Hepatocyte (in vitro differentiated cells): ENCODE measurements at places on chromosomes 4 and X. TPM values are rescaled to one million over a fixed set of nuclear protein-coding genes. Genes with fewer than 3 reads are reported as not detected.

GRCh38 chr4:75735525-75735924 lies 11.1 kb downstream of the USO1 start:
- no peaks in the 10 kb centered on the region for H3K4me1 ChIP-seq
- H3K36me3 ChIP-seq = no peaks in the 10 kb centered on the region
- H3K4me3 ChIP-seq = no peak overlapping the region
- H3K27ac ChIP-seq = no peak overlapping the region
- no peaks in the 10 kb centered on the region for H3K27me3 ChIP-seq

- H3K27ac ChIP-seq = no peak overlapping the region
- H3K36me3 ChIP-seq = no peaks in the 10 kb centered on the region
- no peak overlapping the region for H3K4me3 ChIP-seq
- no peaks in the 10 kb centered on the region for H3K4me1 ChIP-seq
- no peaks in the 10 kb centered on the region for H3K27me3 ChIP-seq
Measured at GRCh38 chr4:137768196-137768595, 235.9 kb upstream of the PCDH18 start.

- DNase-seq = no peak
- no peak overlapping the region for H3K4me3 ChIP-seq
- no peaks in the 10 kb centered on the region for H3K27me3 ChIP-seq
- H3K36me3 ChIP-seq = no peaks in the 10 kb centered on the region
Measured at GRCh38 chr4:141759796-141760425, 123.5 kb downstream of the IL15 start.

IL1RAPL1 gene
- 2.7 and 3.9 TPM in 2 replicates for total RNA-seq

FHIP1A gene
- 7.1 and 21.7 TPM in 2 replicates for total RNA-seq

ADGRG2 gene
- total RNA-seq = 3.7 and 4.5 TPM in 2 replicates

GRCh38 chrX:68403522-68403921 lies 29.8 kb downstream of the OPHN1 start:
- no peaks in the 10 kb centered on the region for H3K4me1 ChIP-seq
- H3K27ac ChIP-seq = no peak overlapping the region
- no peaks in the 10 kb centered on the region for H3K36me3 ChIP-seq
- no peaks in the 10 kb centered on the region for H3K27me3 ChIP-seq
- no peak overlapping the region for H3K4me3 ChIP-seq
- no peak for DNase-seq

DNA sequence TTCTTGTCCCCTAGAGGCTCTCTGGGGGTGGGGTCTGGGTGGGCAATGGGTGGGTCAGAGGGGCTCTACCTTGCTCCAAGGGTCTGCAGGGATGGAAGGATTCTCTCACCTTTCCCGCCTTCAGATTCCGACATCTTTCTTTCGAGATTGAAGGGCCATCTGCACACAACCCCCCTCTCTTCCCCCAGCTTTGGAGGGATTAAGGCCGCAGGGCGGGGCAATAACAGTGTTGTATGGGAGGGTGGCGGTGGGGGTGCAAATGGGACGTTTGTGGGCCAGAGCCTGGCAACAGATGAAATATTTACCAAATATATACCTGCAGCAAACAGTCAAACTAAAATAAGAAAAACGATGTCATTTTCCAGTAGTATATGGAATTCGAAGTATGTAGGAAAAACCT lies at the start of gene CACNA1F:
TSS of gene CACNA1F (minus strand) at position 165 of the 400 bp plus-strand sequence. CDS start at position 134, 31 bp downstream.
- DNase-seq = no peak
- H3K4me3 ChIP-seq = no peak within 1 kb of the TSS
- no peaks in the 10 kb centered on the region for H3K27me3 ChIP-seq
- no peaks in the 10 kb centered on the region for H3K4me1 ChIP-seq
